ENCODE measurements at places on chromosomes 7 and 10.

DNA sequence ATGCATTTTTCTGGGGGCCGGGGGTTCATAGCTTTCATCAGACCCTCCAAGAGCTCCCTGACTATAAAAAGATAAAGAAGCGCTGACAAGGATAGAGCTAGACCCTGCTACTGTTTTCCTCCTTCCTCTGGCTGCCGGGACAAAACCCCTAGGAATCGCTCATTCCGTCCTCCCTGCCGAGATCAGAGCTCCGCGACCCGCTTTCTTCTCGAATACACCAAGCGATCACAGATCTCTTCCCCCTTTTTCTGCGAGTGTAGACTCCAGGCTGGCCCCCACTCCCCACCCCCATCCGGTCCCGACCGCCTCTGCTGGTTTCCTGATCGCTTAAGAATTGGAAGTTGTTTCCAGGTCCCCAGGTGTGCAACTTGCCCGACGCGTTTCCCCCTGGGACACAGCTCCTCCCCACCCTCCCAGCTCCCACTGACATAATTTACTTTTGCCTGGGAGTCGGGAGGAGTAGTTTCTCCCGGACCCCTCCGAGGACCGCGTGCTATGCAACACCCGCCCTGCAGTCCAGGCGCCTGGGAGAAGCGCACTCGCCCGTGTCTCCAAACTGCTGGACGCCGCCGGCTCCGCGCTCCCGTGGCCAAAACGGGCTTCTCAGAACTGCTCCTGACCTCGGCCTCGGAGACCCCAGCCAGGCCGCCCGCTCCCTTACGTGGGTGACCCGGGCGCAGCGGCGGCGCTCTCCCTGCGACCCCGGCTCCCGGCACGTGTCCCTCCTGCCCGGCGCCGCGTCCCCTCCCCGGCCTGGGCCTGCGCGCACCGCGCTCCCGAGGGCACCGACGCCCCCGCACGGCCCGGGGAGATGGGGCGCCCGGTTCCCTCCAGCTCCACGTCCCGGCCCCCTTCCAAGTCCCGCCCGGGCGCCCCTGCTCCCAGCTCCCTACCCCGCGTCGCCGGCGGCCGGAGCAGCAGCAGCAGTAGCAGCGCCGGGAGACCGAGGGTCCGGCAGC, 552 bp downstream of the IL15RA start:
- DNase-seq: peak; percentile 70

DNA sequence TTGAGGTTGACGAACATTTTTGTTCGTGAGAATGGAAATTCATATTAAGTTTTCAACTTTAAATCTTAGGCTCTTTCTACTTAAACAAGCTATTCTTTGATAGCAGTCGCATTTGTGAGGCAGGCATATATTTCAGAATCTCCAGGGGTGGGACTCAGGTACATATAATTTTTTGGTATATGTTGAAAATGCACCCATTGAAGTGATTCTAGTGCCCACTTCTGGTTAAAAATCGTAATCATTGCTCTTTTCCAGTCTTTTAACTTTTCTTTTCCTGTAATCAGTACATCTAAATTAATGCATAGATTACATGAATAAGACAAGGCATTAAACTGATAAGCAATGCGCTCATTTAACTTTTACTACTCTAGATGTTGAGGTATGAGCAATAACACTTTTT, 67.8 kb downstream of the ZNRF2 start:
- no peak for DNase-seq

DNA sequence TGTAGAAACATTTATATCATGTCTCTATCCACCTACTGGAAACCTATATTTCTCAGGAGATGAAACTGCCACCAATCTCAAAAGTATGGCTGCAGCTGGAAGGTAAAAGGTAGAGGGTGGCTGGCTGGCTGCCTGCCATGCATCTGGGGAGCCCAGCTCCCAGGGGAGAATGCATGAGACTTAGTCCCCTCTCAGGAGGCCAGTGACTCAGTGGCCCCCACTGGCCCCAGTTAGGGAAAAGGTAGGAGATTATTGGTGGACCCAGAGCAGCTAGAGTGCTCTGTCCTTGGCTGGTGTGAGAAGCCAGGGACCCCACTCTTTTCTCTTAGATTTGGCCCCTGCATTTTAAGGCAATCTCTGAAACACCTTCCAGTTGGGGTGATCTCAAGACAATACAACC, 6.8 kb upstream of the NKX2-3 start:
- DNase-seq: no peak

- DNase-seq: no peak
These were observed 197.5 kb downstream of the ZNF438 start for GRCh38 chr10:30834153-30834552.

DNA sequence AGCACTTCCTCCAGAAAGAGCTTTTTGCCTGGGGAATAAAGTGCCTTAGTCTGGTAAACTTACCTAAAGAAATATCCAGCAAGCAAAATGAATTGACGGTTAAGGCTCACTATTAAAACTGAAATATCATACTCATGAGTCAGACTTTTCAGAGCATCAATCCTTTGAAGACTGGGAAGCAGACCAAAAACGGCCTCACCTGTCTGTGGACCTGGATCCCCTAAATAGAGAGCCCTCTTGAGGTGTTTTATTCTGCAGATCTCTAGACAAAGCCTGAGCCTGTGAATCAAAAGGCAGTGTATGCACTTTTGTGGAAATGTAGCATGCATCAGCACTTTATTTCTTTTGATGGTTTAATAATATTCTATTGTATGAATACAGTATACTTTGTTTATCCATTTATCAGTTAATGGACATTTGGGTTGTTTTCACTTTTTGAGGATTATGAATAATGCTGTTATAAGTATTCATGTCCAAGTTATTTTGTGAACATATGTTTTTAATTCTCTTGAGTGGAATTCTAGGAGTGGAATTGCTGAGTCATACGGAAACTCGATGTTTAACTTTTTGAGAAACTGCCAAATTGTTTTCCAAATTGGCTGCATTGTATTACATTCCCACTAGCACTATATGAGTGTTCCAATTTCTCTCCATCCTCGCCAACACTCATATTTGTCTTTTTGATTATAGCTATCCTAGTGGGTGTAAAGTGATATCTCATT, 449.0 kb upstream of the IGFBP3 start:
- DNase-seq: peak; percentile 73

DNA sequence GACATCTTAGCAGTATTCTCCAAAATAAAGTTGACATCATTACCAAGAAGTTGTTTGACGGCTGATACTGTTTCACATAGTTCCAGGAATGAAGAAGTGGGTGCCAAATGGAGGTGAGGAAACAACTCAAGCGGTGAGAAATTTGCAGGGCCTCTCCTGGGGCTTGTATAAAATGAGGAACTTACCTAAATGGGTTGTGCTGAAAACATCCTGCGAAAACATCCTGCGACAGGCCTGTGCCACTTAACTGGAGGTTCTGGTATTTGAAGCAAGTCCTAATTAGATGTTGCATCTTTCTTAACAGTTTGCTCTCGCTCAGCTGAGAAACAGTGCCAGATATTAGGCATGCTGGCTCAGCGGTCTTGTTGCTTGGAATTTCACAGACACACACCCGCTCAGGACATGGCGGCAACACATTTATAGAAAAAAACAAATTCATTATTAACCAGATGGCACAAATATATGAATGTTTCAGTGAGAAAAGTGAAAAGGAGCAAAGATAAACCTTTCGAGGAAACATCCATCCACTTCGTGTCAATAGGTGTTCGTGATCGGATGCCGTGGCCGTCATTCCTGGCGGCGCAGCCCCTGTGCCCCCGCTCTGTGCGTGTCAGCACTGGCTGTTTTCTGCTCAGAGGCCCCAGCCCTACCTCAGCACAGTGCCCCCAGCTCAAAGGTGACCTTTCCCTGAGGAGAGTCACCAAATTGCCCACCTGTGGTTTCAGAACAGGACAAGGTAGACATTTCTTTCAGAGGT, 48.1 kb downstream of the CDC123 start:
- no peak for DNase-seq

DNA sequence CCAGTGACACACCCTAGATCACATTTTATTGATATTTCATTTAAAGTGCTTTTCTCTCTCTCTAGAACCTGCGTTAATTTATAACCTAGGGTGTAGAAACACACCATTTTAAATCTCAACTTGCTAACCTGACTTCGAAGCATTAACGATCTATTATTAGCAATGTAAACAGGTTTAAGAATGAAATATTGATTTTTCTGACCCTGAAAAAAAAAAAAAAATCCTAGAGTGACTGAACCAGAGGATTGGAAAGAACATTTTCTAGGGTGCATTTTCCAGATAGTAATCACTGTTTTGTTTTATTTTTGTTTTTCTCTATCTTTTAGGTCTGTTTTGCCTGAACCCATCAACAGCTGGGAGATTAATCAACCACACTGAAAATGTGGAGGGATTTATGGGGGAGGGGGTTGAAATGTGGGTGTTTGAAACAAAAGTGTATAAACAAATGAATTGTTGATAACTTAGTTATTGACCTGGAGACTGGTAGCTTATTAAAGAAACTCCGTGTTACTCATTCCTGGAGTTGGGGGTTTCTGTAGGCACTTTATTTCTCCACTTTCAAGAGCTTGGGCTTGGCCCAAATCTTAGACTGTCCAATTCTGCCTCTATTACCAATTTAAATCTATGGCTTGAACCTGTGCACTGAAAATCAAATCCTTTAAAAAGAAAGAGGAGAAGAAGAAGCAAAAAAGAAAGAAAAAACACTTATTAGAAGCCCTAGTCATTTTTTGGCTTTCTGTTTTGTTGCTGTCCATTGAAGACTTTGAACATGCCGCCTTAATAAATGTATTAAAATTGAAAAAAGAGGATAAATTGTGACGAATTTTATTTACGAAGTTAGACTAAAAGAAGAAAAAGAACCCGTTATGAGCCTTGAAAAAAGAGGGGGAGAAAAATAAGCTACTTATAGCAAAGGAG, 2.8 kb downstream of the HOXA2 start:
- DNase-seq: no peak

DNA sequence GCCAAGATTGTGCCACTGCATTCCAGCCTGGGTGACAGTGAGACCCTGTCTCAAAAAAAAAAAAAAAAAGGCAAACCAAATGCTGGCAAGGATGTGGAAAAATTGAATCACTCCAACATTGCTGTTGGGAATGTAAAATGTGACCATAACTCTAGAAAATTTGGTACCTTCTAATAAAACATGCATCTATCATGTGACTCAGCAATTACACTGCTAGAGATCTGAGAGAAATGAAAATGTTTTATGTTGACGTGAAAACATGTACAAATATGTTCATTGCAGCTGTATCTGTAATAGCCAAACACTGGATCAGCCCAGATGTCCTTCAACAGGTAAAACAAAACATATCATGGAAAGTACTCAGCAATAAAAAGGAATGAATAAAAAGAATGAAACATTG, 30.8 kb upstream of the SAR1A start:
- no peak for DNase-seq

- DNase-seq: no peak
These were observed 32.0 kb downstream of the C10orf90 start for GRCh38 chr10:126638542-126638941.

DNA sequence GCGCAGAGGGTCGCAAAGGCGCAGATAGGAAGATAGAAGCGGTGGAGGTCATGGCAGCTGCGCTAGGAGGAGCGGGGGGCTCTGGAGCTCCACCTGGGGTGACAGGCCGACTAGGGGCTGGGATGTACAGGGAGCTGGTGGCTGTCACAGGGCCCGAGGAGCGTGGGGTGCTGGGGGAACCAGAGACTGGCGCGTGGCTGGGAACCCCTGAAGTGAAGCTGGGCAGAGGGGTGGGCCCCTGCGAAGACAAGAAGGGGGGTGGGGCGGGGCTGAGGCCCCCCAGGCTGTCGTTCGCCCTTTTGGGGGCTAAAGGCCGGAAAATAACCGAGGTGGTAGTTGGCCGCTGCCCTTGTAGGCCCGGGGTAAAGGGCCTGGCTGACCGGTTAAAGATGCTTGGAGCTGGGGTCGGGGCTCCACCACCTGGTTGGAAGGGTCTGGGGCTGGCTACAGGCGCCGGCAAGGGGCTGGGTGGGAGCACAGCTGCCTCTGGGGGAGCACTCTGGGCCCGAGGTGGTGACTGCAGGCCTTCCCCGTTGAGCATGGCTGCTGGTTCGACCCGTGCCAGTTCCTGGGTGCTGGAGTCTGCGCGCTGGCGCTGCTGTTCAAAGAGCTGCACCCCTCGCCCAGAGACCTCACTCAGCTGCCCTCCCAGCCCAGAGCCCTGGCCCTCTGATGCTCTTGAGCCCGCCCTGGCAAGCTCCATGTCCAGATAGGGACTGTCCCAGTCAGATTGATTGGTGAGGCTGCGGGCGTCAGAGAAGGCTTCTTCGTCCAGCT, 6.8 kb upstream of the MYOZ1 start:
- no peak for DNase-seq

DNA sequence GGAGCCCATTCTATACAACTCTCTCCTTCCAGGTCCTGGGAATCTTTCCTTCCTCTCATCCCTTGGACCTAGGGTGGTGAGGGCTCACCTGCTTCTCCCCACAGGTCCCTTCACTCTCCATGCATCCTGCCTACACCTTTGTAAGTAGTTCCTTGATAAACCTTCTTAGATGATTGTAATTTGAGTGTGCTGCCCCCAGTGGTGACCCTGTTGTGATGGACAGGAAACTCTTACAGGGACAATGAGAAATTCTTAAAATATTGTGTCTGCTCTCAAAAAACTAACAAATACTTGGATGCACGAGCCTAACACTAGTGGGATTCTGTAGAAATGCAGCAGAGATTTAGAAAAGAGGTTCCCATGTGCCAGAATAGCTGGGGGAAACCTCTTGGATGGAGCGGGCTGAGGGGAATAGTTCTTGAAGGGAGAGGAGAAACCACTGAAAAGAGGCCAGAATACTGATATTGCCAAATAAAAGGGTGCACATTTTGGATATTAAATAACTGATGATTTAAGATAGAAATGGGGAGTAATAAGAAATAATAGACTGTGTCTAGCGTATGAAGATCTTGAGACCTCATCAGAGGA, 6.7 kb upstream of the PAXIP1 start:
- peak; percentile 40 for DNase-seq

GRCh38 chr7:30278376-30278775, 6.0 kb upstream of the ZNRF2 start:
- no peak for DNase-seq

- no peak for DNase-seq
These were observed 23.2 kb downstream of the PILRA start for GRCh38 chr7:100396421-100396982.

- peak; percentile 56 for DNase-seq
These were observed 704 bp downstream of the ZNRF2 start for GRCh38 chr7:30285067-30285535.

DNA sequence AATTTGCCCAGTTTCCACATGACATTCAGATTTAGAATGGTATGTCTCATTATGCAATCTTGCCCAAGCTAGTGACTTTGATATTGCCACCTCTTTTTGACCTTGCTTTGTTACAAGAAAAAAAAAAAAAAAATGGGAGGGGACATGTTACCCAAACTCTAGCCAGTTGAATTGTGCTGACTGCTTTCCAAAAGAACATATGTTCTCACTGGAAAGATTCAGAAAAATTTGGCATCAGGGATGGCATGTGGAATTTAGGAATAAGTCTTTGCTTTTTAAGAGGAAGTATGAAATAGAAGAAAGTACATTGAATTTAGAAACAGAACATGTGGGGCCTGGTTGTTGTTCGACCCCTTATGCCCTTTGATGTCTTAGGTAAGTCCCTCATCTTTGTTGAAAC, 846.8 kb downstream of the NRG3 start:
- no peak for DNase-seq

GRCh38 chr7:16420329-16420648, 1.0 kb downstream of the CRPPA start:
- DNase-seq: no peak

Measured in dermis blood vessel endothelial cell (primary cell).